ENCODE measurements at places on chromosomes 6 and 20.

GRCh38 chr20:58982406-58983114, 1.5 kb downstream of the NELFCD start:
- no peak for DNase-seq

DNA sequence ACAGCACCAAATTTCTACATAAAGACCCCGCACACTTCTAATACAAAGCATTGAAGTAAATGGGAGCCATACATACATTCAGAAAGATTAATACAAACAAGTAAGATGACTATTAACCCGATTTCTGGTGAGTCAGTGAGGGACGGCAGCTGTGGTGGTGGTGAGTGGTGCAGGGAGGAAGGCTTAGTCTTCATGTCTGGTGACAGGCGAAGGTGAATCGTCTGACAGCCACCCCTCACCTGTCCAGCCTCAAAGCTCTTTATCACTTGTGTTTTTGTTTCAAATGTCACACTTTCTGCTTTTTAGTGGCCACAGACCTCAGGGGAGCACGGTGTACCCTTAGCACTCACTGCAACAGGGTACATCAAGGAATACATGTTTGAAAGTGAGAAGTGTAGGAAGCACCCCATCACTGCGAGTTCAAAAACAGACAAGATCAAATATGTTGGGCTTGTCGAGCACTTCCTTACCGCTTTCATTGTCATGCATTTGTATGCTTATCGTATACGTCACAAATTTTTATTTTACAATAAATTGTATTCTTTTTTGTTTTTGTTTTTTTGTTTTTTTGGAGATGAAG, 63.5 kb downstream of the IRF4 start:
- no peak for DNase-seq

DNA sequence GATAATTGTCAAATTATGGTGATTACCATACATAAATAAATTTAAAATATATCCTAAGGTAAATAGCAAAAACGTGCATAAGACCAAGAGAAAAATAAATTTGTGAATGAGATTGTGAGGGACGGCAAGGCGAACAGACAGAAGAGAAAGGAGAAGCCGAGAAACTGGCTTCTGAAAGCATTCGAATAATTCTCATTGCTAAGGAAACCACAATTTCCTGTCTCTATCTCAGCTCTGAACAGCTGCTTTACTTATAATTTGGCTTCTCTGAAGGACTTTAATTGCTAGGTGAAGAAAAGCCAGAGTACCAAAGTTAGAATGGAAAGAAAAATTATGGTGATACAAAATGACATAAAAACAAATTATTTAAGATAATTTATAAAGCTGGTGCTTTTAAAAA, 79.0 kb upstream of the RGS17 start:
- no peak for DNase-seq

DNA sequence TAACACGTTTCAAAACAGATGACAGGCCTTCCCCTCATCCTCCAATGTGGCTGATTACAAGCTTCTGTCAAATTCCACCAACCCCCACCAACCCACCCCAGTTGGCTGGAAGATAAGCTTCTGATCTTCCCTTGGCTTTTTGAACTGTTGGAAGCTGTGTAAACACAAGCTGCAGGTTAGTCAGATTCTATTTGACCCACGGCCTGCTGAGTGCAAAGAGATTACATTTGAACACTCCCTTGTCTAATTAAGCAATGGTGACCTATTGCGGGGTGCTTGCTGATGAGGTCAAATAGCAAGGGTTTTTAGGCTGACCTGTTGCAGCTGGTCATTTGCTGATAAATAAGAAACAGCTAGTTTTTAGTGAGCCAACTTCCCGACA, 379.7 kb downstream of the BMP2 start:
- DNase-seq, result no peak

GRCh38 chr6:4491501-4492260, 284.5 kb upstream of the CDYL start:
- DNase-seq, result no peak

DNA sequence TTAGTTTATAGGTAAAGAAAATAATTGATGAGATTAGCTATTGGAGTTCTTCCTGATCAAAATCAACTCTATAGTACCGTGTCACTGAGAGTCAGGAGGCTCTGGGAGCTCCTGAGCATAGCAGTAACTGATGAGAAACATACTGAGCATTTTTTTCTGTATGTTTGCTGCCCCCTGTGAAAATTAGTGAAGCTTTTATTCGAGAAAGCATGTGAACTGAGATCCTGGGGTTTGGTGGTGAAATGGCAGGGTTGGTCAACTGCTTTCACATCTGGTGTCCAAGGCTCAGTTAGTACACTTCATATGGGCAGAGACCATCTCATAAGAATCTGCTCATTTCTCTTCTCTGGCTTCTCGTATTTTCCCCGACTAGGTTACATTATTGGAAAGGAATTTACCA, 4.1 kb upstream of the ABT1 start:
- no peak for DNase-seq

DNA sequence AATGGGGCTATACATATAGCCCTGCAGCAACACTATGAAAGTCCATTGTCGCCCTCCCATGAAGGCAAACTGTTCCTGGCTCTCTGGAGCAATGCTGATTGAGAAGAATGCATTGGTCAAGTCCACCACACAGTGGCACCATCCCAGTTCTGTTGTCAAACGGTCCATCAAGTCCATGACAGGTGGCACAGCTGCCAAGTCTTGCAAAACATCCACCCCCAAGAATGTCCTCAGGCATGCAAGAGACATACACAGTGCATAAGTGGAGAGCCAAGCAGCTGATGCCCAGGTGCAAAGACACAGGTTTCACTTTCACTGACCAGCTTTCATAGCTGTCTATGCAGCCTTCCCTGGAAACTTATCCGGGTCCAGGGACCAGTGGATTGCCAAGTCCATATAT, 17.5 kb downstream of the ZNF391 start:
- DNase-seq, result no peak

- DNase-seq, result no peak
Measured at GRCh38 chr6:163405412-163406309, 8.9 kb upstream of the QKI start.

DNA sequence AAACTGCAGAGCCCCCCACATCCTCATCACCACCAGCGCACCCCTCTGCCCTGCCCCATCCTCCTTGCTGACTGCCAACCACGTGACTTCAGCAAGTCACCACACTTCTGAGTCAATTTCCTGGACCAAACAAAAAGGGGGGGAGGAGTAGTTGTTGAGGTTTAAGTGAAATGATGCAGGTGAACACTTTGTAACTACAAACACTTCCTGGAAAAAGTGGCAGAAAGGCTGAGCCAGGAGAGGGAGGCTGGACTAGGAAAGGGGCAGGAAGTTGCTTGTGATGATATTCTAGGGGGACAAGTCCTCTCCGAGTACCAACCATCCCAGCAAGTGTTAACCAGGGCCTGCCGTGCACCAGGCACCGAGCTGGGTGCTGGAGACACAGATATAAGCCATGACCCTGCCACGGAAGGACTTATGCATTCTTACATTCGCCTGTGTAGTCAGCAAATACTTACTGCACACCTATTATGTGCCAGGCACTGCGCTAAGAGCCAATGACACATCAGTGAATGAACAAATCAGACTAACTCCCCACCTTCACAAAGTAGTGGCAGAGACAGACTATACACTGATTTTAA, 67.3 kb downstream of the PREX1 start:
- DNase-seq, result peak; percentile 63

- no peak for DNase-seq
Measured at GRCh38 chr6:103236923-103237322, 1622.8 kb downstream of the HACE1 start.

GRCh38 chr6:157912326-157912725, 69.3 kb upstream of the SYNJ2 start:
- DNase-seq, result no peak

GRCh38 chr20:22675341-22675740, 91.0 kb upstream of the FOXA2 start:
- no peak for DNase-seq

- DNase-seq, result no peak
Measured at GRCh38 chr6:169866668-169867521, 115.5 kb downstream of the ERMARD start.

DNA sequence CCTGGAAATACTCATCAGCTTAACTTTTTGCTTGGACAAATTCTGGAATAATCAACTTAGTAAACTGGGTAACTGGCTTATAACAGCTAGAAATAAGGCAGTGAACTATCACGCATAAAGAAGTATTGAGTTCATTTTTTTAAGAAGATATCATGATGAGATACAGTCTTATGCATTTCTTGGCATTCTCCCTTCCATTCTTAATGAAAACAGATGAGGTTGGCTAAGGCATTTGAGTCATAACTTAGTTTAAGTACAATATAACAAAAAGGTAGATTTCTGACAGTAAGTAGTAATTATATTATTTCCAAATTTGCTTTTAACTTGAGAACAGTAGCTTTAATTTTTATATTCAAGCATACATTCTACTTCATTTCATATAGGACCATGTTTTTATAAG, 56.1 kb downstream of the SAMD5 start:
- no peak for DNase-seq

GRCh38 chr6:153086225-153086990, 44.7 kb downstream of the RGS17 start:
- no peak for DNase-seq

GRCh38 chr20:50460608-50461267, 49.4 kb upstream of the PTPN1 start:
- peak; percentile 51 for DNase-seq

DNA sequence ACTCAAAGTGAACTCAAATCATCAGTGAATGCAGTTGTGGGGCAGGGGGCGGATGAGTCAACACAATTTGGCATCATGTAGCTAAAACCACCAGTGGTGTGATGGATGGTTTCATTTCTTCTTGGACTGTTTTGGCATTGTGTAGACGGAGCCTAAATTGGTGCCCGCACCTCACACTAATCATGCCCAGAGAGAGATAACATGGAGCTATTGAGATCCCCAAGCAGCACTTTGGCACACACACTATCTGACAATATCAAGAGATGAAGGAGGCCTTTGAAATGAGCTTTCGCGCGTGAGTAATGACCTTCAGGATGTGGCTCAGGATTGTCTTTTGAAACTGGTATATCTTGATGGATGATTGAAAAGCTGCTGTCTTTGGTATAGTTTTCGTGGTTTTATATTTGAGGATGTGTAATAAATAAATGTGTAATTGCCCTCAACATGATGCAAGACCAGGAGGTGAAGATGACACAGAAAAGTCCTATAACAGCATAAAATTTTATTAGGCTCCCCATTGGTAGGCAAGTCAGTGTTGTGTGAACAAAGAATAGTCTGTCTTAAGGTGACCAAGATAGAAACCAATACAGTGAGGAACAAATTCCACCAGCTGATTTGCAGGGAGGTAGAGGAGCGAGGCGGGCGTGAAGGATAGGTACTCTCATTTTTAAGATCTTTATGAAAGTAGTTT, 174.2 kb downstream of the TSHZ2 start:
- no peak for DNase-seq

DNA sequence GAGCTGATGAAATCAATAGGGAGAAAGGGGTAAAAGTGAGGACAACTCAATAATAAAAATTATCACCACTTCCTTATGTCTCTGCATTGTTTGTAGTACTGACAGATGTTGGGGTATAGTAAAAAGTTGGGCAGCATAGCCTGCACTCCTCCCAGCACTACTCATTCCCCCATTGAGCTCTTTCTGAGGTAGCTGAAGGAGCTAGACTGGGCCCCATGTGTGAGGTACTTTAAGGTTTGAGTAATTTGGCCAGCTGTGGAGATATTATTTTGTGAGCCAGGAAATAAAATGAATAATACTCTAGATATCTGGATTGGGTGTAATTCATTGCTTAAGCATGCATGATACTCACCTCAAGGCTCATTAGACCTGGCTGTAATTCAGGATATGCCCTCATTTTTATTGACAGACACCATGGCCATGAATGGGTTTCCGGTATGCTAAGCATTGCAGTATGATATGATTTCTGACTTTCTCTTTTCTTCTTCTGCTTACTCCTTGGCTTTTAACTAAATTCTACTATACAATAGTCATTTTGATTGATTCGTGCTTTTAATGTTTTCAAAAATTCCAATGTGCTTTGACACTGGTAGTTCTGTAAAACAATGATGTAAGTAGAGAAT, 283.9 kb upstream of the RIMS1 start:
- DNase-seq, result no peak

- DNase-seq, result no peak
Measured at GRCh38 chr20:6140947-6141346, 18.1 kb upstream of the FERMT1 start.

GRCh38 chr20:38818113-38819065, 12.9 kb downstream of the PPP1R16B start:
- no peak for DNase-seq

GRCh38 chr6:141133346-141133745, 999.4 kb upstream of the GJE1 start:
- no peak for DNase-seq

DNA sequence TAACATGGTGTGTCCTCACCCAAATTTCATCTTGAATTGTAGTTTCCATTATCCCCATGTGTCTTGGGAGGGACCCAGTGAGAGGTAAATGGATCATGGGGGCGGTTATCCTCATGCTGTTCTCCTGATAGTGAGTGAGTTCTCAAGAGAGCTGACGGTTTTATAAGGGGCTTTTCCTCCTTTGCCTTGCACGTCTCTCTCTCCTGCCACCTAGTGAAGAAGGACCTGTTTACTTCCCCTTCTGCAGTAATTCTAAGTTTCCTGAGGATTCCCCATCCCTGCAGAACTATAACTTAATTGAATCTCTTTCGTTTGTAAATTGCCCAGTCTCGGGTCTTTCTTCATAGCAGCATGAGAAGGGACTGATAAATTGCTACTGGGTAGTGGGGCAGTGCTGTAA, 789.3 kb downstream of the FRK start:
- DNase-seq, result no peak

- DNase-seq, result peak; percentile 50
Measured at GRCh38 chr6:43228951-43229802, at the start of gene DNPH1. DNPH1 (minus strand) TSS chr6:43229481; CDS start chr6:43229456, 25 bp downstream.

GRCh38 chr6:131038597-131039344, 24.3 kb downstream of the EPB41L2 start:
- no peak for DNase-seq

DNA sequence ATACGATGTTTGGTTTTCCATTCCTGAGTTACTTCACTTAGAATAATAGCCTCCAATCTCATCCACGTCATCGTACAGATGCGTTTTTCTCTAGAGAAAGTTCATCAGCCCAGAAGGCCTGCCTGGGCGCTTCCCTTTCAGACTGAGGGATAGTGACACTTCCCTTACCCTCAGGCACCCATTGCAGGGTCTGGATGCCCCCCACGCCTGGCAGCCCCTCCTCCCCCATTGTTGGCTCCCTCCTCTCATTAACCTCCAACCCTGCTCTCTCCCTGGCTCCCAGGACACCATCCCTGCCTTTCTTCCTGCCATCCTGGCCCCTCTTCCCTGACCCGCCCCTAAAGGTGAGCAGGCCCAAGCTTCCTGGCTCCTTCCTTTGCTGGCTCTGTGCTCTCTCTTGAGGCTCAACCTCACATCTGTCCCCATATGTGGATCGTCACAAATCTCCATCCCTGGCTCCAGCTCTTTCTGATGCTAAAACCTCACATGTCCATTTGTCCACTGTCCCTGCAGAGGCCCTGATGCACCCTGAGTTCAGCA, 145.2 kb downstream of the SYCP2 start:
- DNase-seq, result no peak

- no peak for DNase-seq
Measured at GRCh38 chr6:15337582-15337981, 91.7 kb downstream of the JARID2 start.

GRCh38 chr6:89357390-89357789, 4.9 kb upstream of the UBE2J1 start:
- no peak for DNase-seq

All from stimulated activated CD8-positive, alpha-beta memory T cell treated with anti-CD3 and anti-CD28 coated beads, Interleukin-4, amount 100 ng/mL, for 4 hours (primary cell).